ENCODE measurements at places on chromosomes 16 and 17.
A peak's percentile ranks its signal among the peaks of the same experiment; 100 is the strongest.

GRCh38 chr16:17171250-17172143, 299.3 kb downstream of the XYLT1 start:
- no peak for DNase-seq

GRCh38 chr16:71424626-71425025, 17.2 kb downstream of the TLE7 start:
- DNase-seq: no peak

- no peak for DNase-seq
These were observed 51.7 kb downstream of the CMC2 start for GRCh38 chr16:80954985-80955384.

GRCh38 chr17:38598536-38598935, 7.2 kb downstream of the SRCIN1 start:
- DNase-seq: peak; percentile 84

DNA sequence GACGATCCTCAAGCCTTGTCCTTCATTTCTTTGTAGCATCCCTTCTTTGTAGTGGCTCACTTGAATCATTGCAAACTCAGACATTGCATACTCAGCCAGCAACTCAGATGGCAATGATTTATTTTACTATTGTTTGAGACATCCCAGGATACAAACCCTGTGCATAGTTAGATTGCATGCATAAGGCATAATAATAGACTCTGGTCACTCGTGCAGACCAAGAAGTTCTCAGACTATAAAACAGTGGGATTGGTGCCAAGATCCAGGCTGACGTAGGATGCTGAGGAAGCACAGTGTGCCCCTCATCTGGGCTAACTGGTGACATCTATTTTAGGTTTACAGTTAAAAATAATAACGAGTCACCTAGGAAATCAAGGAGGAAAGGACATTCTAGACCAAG, 142.3 kb downstream of the PMP22 start:
- no peak for DNase-seq

GRCh38 chr17:74467221-74467951, 952 bp downstream of the CD300A start:
- no peak for DNase-seq

- DNase-seq: no peak
These were observed at the start of gene IL17C for GRCh38 chr16:88638323-88639230. TSS of gene IL17C (plus strand) at chr16:88638572. CDS start at chr16:88638642, 70 bp downstream.

DNA sequence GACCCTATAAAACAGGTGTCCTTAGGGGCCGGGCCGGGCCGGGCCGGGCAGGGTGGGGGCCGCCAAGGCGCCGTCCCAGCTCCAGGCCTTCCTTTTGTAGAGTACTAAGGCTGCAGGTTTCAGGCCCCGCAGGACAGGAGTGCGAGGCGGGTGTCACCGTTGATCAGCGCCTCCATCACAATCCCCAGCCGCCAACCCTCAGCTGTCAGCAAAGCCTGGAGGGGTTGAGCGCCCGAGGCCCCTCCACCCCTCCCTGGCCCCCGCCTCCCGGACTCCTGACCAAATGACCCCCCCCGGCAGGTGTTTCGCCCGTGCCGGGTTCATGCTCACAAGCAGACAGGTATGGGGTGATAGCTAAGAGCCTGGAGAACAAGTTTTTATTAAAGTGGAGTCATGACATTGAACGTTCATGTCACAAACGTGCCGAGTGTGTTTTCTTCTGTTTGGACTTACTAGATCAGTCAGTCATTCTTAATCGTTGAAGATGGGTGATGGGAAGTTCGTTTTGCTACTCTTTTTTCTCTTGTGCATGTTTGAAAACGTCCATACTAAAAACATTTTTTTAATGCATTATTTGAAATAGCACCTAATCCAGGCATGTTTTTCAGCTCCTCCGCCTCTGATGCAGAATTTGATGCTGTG, 534 bp downstream of the ARL2BP start:
- DNase-seq: peak; percentile 19

DNA sequence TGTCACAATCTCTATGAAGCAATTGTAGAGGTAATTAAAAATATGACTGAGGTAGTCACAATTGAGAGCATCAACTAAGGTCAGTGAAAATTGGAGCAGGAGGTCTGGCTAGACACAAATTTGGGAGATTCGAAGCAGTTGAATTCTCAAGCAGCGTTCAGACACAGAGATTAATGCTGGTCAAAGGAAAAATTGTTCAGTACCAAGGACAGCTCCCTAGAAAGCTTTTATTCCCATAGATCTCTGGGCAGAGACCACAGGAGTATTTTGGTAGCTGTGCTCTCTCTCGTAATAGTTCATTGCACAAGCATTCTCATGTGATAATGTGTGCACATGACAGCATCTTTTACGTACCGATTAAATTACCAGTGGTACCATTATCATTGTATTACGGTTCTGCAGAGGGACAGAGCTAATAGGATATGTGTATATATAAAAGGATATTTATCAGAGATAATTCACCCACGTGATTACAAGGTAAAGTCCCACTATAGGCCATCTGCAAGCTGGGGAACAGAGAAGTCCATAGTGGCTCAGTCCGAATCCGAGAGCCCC, 387.5 kb upstream of the HSBP1 start:
- DNase-seq: peak; percentile 74

DNA sequence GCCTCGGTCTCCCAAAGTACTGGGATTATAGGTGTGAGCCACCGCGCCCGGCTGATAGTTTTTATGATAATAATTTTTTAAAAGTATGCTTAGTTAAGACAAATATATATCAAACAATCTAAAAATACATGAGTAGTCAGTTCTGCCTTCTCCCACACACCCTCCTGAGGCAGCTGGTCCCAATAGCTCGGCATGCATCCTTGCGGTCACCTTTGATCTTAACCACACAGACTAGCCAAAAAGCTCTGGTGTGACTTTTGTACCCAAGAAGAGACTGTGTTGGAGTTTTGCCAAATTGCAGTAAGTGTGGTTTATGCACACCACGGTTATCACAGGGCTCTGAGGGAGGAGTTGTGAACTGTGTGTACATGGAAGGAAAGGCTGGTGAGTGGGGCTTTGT, 25.6 kb downstream of the ATP6V0A1 start:
- peak; percentile 2 for DNase-seq

DNA sequence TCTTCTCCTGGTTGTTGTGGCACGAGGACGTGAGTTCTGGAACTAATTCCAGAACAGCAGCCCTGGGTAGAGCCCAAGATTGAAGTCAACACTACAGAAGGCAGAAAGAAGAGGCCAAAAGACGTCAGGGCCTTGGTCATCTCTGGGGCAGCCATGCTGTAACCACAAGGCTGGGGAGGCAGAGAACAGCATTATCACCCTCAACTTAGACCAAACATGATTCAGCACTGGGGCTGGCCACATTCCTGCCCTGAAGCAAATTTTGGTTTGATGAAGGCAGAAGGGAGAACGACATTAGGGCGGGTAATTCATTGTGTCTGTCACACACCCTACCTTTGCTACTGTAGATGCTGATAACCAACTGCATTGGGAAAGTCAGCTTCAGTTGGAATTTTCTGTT, 9.7 kb upstream of the ALOX15B start:
- no peak for DNase-seq

DNA sequence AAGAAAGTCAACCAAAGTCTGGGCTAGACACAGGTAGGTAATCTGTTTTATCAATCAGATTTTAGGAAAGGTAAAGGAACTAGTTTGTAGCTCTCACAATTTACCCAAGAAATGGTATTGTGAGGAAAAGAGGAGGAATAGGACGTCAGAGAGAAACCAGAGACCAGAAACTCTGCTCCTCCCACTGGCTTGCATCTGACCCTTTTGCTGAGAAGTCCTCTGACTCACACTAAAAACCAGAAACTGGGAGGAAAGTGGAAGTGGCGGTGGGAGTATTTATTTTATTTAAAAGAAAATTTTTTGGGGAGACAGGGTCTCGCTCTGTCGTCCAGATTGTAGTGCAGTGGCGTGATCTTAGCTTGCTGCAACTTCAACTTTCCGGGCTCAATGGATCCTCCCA, 38.0 kb upstream of the MNT start:
- DNase-seq: peak; percentile 66

DNA sequence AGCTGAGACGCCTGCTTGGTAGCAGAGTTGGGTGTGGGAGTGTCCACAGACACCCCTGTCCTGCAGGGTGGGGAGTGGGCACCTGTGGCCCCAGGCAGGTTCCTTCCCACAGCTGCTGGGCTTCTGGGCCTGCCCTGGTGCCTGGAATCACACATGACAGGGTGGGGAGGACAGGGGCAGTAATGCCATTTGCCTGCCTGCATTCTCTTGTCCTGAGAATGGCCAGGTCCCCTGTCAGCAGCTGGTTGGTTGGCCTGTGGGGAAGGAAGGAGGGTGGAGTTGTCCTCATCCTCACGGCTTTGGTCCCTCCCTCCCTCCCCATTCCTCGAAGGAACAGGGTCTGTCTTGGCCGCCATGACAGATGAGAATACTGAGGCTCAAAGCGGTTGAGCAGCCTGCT, 5.2 kb downstream of the PRSS53 start:
- DNase-seq: no peak

GRCh38 chr16:85176541-85177447, 64.5 kb upstream of the CIBAR2 start:
- no peak for DNase-seq

GRCh38 chr16:77896415-77897128, 108.2 kb downstream of the VAT1L start:
- peak; percentile 51 for DNase-seq

GRCh38 chr17:61494325-61495160, 42.3 kb downstream of the TBX4 start:
- no peak for DNase-seq

- DNase-seq: no peak
These were observed 64.8 kb downstream of the ERCC4 start for GRCh38 chr16:13984794-13985193.

- peak; percentile 57 for DNase-seq
These were observed 45.0 kb downstream of the SRCIN1 start for GRCh38 chr17:38560503-38561318.

DNA sequence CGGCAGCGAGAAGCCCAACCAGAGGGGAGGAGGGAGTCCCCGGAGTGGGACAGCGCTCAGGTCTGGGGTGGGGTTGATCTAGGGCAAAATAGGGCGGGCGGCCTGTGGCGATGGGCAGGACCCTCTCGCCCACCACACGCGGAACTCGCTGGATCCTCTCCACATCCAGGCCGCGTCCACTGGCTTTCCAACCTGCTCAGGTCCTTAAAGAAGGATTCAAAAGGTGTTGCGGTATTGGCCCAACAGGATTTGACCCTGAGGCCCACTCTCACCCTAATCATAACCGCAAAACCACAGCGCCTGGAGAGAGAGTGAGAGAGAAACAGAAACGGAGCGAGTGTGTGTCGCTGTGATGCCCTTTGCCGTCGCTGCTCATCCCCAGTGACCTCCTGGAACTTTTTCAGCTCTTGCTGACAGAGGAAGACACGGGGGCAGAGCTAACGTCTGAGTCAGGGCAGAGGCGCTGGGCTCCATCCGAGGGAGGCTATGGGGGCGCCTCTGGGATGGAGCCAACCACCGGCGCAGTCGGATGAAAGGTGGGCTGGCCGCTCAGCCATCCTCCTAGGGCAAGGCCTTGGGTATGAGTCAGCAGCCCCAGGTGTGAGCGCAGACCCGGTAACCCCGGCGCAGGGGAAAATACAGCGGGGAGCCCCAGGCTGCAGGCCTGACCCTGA, 16.7 kb upstream of the OR1F1 start:
- DNase-seq: no peak

DNA sequence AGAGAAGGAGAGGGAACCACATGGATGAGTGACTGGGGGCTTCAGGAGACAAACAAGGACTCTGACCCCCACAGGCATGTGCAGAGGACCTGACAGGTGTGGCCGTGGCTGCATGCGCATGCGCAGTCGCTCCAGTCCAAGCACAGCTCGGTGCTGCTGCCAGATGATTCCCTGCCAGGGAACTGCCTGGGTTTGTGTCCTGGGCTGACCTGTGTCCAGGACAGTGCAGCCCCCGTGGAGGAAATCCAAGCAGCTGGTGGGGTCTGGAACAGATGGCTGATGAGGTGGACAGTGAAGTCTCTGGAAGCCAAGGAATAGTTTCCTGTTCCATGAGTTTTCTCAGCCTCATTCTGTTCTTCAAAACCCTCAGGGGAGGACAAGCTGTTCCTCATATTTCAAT, 27.3 kb downstream of the LASP1 start:
- no peak for DNase-seq

GRCh38 chr16:15642557-15643047, 352 bp downstream of the MARF1 start:
- DNase-seq: peak; percentile 56

- no peak for DNase-seq
These were observed 21.2 kb downstream of the SPHK1 start for GRCh38 chr17:76405607-76405966.

DNA sequence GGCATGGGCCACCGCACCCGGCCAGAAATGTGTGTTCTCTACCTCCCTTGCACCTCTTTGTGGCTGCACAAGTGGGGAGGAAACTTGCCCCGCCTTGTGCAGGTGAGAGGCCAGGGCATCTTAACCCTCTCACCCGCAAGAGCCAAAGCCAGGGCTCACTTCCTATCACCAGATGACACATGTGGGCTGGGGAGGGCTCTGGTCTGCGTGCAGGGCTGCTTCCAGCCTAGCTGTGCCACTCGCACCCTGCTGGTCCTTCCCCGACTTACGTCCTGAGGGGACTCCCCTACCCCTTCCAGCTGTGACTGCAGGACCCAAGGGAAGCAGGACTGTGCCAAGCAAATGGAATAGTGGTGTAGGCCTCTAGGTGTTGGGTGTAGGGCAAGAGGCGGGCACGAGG, 6.9 kb downstream of the MIEF2 start:
- DNase-seq: no peak

- no peak for DNase-seq
These were observed 1376.4 kb upstream of the GOT2 start for GRCh38 chr16:60110531-60110930.

DNA sequence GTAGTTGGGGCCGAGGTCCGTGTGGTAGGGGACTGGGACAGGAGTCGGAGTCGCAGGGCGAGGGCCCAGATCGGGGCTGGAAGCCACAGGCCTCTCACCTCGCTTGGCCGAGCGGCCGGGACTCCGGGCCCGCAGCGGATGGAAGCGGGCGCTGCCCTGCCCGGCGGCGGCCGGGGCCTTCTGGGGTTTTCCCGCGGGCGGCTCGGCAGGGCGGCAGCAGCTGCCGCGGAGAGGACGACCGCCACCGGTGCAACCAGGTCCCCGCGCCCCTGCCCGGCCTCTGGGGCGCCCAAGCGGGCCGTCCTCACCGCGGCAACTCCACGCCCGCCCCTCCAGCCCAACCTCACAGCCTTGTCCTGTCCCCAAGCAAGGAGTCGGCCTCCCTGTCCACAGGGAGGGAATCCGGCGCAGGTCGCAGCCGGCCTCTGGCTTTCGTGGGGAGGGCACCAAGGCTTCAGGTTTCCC, 15.6 kb upstream of the UTP6 start:
- no peak for DNase-seq

GRCh38 chr17:43665084-43665936, 3.6 kb upstream of the MEOX1 start:
- no peak for DNase-seq

DNA sequence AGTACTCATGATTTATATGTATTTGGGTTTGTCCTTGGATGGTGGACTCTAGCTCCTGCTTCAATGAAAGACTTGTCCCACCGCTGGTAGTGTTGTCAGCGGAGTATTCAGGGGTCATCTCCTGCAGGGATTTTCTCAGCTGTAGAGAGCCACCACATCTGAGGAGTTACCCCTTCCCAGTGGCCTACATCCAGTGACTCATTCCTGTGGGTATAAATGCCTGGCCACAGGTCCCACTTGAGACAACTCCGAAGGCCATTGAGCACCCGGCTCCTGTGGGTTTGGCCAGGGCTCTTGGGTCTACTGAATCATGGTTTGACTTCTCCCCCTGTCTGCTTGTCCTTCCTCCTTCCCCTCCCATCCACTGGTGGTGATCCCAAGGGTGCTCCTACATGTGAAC, 34.6 kb upstream of the WSB1 start:
- DNase-seq: peak; percentile 60

- no peak for DNase-seq
These were observed 15.2 kb upstream of the HERPUD1 start for GRCh38 chr16:56916571-56917403.

Data from astrocyte of the hippocampus (primary cell).